Stimulated activated CD8-positive, alpha-beta memory T cell treated with anti-CD3 and anti-CD28 coated beads, Interleukin-4, amount 100 ng/mL, for 4 hours (primary cell): ENCODE measurements at places on chromosomes 6 and 20.

DNA sequence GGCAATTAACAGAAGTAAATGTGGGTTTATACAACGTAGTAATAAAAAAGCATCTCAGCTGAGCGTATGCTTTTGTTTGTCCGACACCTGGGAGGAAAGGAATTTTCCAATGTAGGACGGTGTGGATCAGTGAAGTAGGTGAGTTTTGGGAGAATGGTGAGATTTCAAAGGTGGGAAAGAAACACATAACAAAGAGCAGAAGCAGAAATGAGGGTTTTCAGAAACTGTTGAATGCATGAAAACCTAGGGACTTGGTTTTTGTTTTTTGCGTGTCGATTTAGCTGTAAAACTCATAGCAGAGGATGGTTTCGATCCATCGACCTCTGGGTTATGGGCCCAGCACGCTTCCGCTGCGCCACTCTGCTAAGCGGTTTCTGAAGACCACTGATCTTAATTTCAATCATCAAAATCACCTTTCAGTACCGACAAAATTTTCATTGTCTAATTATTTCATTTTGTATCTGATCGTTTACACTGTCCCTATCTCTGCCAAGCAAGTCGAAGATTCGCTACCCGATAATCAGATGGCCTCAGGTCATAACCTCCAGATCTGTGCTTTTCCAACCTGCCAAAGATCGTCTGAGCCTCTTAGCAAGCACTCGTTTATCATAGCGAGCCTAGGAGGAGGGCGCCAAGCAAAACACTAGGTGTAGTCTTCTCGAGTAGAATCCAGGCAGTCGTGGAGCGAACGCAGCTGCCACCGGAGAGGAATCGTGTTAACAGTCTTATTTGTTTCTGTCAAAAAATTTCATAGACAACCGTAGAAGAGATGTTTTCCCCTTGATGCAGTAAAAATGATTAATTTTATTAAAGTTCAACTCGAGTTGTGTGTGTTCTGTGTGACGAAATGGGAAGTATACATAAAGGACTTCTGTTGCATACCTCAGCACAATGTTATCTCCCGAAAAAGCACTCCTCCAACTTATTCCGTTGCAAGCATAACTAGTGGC, 20.9 kb upstream of the POM121L2 start:
- no peak for DNase-seq

DNA sequence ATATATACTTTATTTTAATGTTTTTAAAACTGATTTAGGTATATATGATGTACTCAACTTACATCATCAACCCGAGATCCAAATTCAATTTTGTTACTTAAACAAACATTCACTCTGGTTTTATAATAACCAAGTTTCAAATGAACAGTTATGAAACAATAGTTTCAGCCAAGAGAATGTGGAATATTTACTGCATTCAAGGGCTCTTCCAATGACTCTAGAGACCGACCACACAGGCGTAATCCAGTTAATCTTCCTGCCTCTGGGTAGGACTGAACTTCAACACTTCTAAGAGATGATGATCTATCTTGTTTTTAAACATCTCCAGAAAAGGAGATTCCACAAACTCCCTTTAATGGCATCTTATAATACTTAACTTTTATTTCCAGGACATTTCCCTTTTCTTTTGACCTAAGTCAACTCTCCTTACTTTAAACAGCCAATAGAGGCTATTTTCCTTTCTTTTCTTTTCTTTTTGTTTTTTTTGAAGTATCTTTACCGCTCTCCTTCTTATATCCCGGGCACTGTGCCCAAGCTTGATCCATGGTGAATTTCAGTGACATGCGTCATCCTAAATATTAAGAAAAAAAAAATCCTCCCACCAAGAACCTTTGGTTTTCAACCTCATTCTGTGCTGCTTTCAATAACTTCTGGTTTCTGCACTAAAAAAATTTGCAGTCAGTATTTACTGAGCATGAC, 110.1 kb downstream of the KIF13A start:
- no peak for DNase-seq

GRCh38 chr20:23299673-23300050, 50.9 kb upstream of the NXT1 start:
- no peak for DNase-seq

- no peak for DNase-seq
Measured at GRCh38 chr6:99605074-99605734, 1.4 kb upstream of the PRDM13 start.

DNA sequence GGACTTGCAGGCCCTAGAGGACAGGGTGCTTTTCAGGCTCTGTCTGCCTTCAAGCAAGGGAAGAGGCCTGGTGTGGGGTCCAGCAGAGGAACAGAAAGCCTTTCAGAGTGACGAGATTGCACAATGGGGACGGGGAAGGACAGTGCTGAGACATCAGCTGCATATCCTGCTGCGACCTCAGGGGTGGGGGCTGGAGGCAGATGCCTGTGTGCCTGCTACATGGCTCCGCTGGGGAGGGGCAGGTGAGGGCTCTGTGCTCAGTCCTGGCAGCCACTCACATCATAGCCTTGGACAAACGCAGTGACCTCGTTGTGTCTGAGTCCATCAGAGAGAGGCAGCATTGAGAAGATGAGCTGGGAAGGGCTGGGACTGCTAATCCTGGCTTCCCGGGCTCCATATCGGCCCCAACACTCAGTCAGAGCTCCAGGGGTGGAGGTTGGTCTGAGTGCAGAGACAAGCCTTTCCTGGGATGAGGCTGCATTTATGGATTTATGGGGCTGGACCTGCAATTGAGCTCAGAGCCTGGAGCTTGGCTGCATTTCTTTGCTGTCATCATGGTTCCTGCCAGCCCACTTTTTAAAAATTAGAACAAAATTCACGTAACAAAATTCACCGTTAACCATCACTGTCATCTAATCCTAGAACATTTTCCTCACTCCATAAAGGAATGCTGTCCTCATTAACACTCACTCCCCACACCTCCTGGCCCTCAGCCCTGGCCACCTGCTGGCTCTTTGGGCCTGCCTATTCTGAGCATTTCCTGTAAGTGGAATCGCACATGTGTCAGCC, 196.9 kb upstream of the SLC24A3 start:
- no peak for DNase-seq

- no peak for DNase-seq
Measured at GRCh38 chr20:49361862-49362660, 84.2 kb upstream of the ZNFX1 start.

- DNase-seq = no peak
Measured at GRCh38 chr20:22339091-22339881, 245.1 kb downstream of the FOXA2 start.

- no peak for DNase-seq
Measured at GRCh38 chr6:151255811-151256210, 16.0 kb downstream of the AKAP12 start.

GRCh38 chr6:156219973-156220372, 557.2 kb upstream of the ARID1B start:
- DNase-seq = no peak

DNA sequence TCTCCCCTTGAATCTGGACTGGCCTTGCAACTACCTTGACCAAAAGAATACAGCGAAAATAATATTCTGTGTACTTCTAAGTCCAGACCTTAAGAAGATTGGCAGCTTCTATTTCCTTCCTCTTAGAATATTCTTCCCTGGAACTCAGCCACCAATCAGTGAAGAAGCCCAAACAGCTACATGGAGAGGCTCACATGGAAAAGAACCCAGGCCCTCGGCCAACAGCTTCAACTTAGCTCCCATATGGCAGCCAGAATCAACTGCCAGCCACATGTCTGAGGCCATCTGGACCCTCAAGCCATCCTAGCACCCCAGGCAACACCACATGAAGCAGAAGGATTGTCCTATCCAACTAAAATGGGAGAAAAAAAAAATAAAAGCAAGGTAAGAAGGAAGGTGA, 178.8 kb downstream of the IBTK start:
- no peak for DNase-seq

GRCh38 chr20:57405236-57406016, 14.2 kb downstream of the RBM38 start:
- no peak for DNase-seq

GRCh38 chr20:24723186-24723585, 225.9 kb upstream of the CST7 start:
- DNase-seq = no peak

DNA sequence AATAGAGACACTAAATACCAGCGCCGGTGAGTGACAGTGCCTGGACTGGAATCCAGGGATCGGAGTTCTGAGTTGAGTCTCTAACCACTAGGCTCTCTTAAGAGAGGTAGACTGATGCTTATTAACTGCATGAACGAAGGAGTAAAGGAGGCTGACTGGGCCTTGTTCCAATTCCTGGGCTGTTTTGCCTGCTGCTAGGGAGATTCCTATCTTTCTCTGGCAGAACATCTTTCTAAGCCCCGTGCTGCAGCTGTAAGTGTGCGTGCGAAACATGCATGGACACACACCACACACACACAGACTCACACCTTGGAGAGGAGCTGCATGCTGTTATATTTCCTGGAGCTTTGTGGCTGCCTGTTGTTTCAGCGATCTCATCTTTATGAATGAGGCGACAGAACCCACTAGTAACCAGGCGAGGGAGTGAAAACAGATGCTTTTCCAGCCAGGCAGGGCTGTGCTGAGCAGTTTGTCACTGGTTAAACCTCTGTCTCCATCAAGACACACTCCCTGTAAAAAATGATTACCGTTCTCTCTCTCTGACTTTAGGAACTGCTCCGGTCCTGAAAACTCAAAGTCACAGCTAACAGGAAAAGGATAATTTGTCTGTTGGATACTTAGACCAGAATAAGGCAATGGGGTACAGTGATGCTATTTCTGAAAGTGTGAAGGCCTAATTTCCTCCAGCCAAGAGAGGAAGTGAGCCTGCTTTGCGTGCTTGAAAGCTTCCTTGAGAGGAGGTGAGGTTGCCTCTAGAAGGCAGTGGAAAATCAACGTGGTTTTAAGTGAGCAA, 157.4 kb upstream of the ZNF217 start:
- no peak for DNase-seq

DNA sequence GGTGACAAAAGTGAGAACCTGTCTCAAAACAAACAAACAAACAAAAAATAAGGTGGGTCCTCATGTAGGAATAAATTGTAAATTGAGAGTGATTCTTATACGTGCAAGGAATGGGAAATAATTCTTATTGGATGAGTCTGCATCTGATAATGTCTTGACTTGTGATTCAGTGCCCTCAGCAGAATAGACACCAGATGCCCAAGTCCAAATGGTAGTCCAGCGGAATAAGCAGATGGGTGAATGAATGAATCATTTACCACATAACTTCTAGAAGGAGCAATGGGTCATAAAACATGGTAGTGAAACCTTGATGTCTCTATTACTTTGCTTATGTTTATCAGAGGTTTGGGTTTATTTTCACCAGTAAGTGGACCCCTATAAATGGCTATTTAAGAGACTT, 747.7 kb downstream of the PHF3 start:
- no peak for DNase-seq

GRCh38 chr6:168190014-168190405, 111.0 kb upstream of the FRMD1 start:
- no peak for DNase-seq

GRCh38 chr20:856361-856775, 22.9 kb downstream of the FAM110A start:
- peak; percentile 44 for DNase-seq

DNA sequence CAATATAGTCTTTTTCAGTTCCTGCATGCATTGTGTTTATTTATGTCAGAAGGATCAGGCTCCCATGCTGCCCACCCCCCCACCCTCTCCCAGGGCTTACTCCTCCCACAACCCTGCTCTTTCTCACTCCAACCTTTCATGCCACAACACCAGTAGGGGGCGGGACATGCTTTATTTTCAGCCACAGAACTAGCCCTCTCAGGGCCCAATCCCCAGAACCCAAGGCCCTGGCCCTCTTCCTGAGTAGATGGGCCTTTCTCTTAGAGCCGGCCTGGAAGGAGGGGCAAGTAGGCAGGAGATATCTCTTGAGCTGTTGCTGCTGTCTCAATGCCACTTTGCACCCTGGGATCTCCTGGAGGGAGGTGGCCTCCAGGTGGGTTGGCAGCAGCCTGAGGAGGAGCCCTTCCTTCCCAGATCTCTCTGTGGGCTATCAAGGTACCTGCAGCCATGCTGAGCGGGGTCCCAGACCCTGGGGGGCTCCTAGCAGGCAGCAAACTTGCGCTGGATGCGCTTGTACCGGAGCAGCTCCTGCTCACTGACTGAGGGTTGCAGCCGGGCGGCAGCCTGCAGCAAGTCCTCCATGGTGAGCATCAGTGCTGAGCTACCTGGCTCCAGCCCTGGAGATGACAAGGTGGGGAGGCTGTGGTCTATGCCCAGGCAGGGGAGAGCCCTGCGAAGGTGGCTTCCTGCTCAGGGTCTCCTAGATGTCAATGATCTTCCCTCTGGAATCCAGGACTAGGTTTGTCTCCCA, 3.5 kb downstream of the GNMT start:
- no peak for DNase-seq

DNA sequence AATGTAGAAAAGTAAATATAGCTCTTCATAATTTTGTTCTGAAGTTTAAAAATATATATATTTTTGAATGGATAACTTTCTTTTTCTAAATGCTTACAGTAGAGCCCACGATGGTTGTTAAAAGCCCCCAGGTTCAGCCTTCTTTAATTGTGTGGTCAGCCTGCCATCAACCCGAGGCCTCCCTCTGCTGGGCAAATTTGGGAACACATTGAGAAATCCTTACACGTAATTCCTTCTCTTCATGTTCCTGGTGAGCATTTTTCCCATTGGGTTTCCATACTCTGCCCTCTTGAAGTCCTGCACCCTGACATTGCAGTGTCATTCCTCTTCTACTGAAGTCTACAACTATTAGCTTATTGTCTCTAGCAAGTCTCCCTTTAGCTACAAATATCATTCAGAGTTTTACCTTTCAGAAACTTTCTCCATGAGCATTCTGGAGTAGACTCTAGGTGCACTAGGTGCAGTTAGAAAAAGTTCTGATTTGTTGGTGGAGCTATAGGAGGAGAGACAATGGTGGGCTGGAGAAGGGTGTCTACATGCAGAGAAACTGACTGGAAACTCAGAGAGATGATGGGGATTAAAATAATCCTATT, 40.6 kb downstream of the TRIM38 start:
- DNase-seq = no peak

DNA sequence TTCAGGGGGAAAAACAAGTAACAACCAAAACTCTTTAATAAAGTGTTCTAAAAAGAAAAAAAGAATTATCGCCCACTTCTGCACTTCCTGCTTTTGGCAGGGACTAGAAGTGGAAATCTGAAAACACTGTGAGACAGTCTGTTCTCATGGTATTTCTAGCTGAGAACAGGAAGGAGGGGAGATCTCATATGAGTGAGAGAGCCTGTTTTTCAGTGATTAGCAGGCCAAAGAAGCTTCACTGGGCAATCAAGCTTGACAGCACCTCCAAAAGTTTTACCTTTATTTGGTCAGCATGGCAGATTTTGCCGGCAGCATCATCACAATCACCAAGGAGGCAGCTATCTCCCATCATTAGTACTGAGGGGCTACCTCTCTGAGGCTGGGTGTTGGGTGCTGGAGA, 79.5 kb upstream of the ATXN1 start:
- no peak for DNase-seq
